ENCODE measurements at places on chromosomes 3 and 15.

DNA sequence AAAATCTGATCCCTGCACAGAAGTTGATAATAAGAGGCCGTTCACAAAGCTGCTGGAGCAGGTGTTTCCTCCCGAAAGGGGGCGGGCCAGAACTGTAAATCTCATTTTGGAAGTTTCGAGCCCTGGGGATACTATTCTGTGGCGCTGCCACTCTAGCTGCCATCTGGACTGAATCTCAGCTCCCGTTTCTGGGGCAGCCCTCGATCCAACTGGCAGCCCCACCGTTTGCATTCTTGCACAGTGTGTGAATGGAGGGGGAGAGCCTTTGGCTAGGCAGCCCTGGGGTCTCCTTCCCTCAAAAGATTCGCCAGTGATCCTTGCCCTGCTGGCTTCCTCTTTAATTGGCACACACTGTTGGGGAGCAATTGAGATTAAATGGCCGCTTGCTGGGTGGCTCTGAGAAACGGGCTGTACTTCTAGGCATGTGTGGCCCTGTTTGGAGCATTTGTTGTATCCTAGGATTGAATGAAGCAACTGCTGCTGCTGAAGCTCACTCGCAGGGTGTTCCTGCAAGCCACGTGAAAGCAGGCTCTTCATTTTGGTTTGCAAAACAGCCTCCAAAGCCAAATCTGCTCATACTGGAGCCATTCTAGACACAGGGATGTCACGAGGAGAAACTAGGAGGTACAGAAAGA lies 57.2 kb upstream of the TOPAZ1 start:
- DNase-seq: no peak

- no peak for DNase-seq
These were observed 674 bp downstream of the SERP1 start for GRCh38 chr3:150545419-150546225.

- DNase-seq: no peak
These were observed 88.9 kb upstream of the OSBPL11 start for GRCh38 chr3:125684199-125684598.

- no peak for DNase-seq
These were observed 304.2 kb downstream of the PTPRG start for GRCh38 chr3:61865466-61866152.

- DNase-seq: no peak
These were observed 7.4 kb upstream of the PCOLCE2 start for GRCh38 chr3:142896201-142896755.

DNA sequence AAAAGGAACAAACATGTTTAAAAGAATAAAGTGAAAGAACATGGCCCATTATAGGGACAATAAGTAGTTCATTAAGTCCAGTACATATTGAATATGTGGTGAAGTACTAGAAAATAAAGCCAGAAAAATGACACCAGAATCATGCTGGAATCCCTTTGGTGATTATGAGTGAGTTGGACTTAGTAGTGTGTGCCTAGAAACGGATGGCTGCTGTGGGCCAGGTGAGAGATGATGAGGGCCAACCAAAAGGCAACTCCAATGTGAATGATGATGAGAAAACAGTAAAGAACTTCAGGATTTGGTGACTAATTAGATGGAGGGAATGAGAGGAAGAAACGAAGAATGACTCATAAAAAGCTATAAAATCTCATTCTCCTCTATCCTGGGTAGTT lies 3.3 kb downstream of the CRYGS start:
- no peak for DNase-seq

DNA sequence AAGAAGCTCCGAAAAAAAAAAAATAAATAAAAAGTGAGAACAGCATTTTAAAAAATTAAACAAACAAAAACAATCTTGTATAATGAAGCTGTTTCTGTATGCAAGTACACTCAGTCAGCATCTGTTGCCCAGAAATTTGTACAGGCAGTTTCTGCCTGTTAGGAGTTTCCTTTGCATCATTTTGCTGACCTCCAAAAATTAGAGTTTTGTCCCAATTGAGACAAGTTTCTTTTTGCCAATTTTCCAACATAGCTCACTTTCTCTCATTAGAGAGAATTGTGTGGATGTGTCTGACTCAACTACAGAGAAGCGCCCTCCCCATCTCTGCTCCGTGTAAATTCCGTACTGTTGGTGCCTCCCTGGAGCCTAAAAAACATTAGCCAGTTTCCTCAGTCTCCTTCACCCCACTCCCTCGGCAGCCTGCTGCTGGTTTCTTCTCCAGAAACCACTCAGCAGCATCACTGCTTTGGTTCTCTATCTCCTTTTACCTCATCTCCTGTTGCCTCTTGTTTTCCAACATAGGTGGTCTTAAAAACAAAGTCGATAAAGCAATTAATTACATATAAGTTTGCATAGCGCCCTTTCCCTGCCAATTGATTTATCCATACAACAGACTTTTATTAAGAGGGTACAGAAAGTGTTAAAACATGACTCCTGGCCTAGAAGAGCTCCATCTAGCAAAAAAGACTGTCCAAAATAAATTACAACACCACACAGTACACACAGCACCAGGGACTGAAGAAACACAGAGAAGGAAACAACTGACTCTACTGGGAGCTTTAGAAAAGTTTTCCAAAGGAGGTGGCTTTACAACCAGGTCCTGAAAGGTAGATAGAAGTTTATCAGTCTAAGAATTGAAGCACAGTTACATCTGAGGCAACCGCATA lies 286.7 kb downstream of the SHOX2 start:
- no peak for DNase-seq

DNA sequence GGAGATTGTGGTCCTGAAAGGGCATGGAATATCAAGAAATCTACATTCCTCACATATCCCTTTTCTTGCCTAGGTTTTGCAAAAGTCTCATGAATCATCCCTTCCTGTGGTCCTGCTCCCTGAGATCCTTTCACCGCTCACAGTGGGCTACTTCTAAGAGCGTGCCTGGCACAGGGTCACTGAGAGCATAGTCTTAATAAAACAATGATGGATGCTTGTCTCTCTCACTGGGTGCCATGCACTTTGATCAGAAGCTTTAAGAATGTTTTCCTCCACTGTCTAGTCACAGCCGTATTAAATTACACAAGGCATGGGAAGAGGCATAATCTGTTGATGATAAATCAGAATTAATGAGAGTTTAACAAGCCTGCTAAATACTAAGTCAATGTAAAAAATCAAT lies 269.7 kb upstream of the ATP10A start:
- no peak for DNase-seq

DNA sequence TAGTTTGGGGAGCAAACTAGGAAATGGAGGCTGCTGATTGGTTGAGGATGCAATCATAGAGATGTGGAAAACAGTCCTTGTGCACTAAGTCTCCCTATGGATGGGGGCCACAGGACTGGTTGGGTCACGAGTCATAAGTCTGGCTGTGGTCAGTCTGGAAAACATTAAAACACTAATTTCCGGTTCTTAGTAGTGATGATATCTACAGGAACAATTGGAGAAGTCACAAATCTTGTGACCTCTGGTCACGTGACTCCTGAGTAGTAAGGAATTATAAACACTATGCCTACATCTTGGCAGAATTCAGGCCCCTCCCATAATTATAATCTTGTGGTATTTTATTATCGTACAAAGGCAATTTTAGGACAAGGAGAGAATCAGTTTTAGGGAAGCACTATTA lies 317.3 kb upstream of the ARPP21 start:
- DNase-seq: peak; percentile 69

- no peak for DNase-seq
These were observed 397.7 kb downstream of the GAP43 start for GRCh38 chr3:116020989-116021388.

DNA sequence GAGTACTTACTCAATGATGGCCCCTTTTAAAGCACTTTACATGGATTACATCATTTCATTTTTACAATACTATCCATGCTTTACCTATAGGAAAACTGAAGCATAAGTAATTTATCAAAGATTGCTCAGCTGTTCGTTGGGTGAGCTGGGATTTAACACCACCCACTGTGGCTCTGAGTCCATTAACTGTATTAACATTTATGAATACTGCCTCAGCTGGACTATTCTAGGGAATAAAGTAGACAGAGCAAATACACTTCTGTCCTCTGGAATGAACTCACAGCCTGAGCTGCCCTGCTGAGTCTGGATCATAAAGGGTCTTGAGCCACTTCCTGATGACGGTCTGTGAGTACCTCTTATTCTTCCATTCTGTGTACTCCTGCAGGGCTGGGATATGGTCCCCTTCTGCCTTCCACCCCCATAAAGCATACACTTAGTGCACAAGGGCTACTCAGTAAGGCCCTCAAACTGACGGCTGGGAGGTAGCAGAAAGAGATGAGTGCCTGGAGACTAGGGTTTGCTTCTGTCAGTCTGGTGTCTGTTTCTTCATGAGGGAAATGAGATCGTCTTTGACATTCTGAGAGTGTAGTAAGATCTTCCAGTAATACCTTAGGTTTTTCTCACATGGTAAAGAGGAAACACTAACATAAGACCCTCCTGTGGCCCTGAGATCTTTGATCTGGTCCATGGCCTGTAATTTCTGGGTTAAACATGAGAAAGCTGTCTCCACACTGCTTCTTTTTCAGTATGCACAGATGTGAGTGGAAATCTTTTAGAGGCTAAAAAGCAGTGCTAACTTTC lies 12.6 kb upstream of the ST6GAL1 start:
- DNase-seq: no peak

- no peak for DNase-seq
These were observed 124.2 kb upstream of the AADACL2 start for GRCh38 chr3:151609491-151609890.

- DNase-seq: no peak
These were observed 619.9 kb upstream of the SUCLG2 start for GRCh38 chr3:68274286-68274685.

- no peak for DNase-seq
These were observed 79.0 kb upstream of the MLF1 start for GRCh38 chr3:158491968-158492367.

GRCh38 chr15:38536201-38536676 lies 28.4 kb downstream of the RASGRP1 start:
- DNase-seq: no peak

DNA sequence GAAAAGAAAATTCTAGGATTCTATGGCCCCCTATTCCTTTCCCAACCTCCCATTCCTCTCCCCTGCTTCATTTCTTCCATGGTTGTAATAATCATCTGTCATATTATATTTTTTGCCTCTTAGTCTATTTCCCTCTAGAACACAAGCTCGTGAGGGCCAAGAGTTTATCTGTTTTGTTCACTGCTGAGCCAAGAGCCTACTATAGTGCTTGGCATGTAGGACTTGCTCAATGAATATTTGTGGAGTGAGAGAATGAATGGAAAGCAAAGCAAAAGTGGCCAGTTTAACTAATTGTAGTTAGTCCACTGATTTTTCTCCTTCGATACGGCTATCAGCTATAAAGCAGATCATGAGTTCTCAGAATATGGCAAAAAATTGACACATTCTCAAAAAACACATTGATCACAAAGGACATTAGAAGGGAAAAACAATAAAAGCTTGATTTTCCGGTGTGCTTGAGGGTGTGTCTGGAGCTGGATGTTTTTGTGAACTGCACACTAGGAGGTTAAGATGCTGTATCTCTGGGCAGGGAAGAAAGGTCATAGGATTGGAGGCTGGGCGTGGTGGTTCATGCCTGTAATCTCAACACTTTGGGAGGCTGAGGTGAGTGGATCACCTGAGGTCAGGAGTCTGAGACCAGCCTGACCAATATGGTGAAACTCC lies 25.0 kb upstream of the CTSH start:
- DNase-seq: no peak

DNA sequence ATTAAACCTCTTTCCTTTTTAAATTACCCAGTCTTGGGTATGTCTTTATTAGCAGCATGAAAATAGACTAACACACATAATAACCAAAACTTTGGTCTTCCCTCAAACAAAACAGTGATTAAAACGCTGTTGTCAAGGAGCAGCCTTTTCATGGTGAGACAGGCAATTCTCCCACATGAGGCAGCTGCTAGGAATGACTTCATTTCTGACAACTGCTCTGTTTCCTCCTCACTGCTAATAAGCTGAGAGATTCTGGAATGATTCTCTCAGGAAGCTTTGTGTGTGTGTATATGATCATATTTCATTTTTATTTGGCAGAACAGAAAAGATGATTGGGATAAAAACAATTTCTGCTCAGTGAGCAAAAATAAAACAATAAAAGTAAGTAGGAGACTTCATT lies 580.6 kb upstream of the ADAMTS9 start:
- DNase-seq: no peak

GRCh38 chr3:114466816-114467215 lies 173.0 kb downstream of the TIGIT start:
- DNase-seq: no peak

- DNase-seq: no peak
These were observed 10.7 kb downstream of the PDE8A start for GRCh38 chr15:84992157-84992944.

- no peak for DNase-seq
These were observed 141.9 kb upstream of the CCDC54 start for GRCh38 chr3:107235193-107235927.

- no peak for DNase-seq
These were observed 4.8 kb upstream of the MECOM start for GRCh38 chr3:169668072-169668956.

GRCh38 chr3:15636028-15636709 lies 34.6 kb downstream of the BTD start:
- peak; percentile 89 for DNase-seq

DNA sequence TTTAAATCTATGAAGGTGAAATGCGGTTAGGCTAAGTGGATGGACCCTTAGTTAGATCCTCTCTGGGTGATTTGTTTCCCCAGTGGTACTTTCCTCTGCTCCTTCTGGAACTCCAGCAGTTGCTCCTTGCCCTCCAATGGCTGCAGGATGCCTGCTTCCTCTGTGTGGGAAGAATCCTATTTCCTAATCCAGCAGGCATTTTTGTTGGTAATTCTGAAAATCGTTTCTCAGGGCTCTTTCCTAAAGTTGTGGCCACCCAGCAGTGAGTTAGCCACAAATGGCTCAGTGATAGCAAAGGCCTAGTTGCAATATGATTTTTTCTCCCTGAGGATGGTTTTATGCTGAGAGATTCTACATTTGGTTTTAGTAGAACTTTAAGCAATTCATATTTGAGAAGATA lies 332.3 kb upstream of the C2CD4B start:
- no peak for DNase-seq

GRCh38 chr15:36782681-36783080 lies 203.3 kb downstream of the CDIN1 start:
- DNase-seq: no peak

DNA sequence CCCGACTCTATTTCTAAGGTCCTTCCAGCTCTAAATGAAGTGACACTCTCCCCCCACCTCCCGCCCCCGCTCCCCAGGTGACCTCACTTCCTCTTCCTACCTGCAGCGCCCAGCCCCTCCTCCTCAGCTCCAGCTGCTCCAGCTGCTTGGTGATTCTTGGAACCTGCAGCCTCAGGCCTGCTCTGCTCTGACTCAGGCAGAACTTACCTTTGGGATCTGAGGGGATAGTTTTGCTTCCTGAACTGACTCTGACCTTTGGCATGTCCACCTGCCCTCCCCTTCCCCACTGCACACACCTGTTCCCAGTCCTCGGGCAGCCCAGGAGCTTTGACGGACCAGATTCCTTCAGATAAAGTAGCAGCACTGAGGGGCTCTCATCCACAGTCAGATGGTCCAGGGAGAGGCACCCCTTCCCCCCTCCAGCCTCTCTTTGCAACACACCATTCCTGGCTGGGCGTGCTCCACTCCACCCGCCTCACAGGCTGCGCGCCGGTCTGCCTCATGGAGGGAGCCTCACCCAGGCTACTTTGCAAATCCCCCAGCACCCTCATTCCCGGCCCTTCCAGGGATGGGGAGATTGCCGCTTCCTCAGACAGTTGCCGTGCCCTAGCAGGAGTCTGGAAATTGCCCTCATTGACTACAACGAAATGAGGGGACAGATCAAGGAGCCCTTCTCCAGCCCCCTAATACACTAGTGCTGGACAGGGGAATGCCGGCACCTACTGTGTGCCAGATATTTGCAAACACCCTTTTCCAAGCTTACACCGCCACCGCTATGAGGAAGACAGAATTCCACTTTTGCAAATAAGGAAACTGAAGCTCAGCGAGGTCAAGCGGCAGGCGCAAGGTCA lies 692 bp upstream of the C15orf39 start:
- DNase-seq: peak; percentile 27

Data from foreskin melanocyte (primary cell).